ENCODE measurements at places on chromosomes 2 and 18. TPM values are rescaled to one million over a fixed set of nuclear protein-coding genes. Genes with fewer than 3 reads are reported as not detected.

DNA sequence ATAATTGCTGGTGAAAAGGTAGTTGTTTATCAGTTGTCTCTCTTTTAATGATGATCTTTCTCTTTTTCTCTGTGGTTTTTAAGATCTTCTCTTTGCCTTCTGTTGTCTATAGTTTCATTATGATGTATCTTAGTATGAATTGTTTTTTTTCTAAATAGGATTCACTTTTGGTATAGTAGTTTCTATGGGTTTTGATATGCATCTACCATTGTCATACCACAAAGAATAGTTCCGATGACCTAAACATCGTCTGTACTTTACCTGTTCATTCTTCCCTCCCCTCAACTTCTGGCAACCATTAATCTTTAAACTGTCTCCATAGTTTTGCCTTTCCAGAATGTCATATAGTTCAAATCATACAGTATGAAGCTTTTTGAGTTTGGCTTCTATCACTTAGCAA is 19.6 kb downstream of the RDH14 start:
- DNase-seq = no peak

The DHRS9 gene
- 9.8 TPM for total RNA-seq

- no peak for DNase-seq
These were observed 423.7 kb downstream of the TGIF1 start for GRCh38 chr18:3873698-3874097.

DNA sequence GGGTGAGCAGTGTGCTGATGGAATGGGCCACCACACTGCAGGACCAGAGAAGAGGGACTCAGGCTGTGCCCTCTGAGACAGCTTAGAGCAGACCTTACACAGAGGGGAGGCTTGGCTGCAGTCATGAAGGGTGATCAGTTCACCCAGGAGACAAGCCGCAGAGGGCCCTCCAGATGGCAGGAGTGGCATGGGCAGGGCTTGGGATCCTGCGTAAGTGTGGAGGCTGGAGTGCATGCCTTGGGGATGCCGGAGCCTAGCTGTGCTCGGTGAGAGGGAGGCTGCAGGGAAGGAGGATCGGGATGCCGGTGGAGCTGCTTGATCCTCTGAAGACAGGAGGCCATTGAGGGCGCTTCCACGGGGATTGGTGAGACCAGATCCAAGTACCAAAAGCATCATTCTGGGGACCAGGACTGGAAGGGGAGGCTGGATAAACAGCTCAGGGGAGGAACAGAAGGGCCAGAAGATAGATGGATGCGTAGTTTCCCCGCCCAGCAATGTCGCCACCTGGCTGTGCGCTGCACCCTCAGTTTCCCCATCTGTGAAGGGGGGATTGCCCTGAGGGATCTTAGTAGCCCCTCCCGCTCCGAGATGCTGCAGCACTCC is 163.4 kb downstream of the INHBB start:
- peak; percentile 64 for DNase-seq

The ASB18 gene
- total RNA-seq = 44.4 TPM

The SKOR2 gene
- total RNA-seq = not detected

The CSRNP3 gene
- total RNA-seq = 2.9 TPM

The NABP1 gene
- total RNA-seq = 6.6 TPM

The SOX11 gene
- 2.8 TPM for total RNA-seq

- no peak for DNase-seq
These were observed 1954.1 kb upstream of the CELF4 start for GRCh38 chr18:39519741-39520140.

The LYPD1 gene
- 3.3 TPM for total RNA-seq

- DNase-seq = no peak
These were observed 219.7 kb downstream of the SLC4A10 start for GRCh38 chr2:161843936-161844335.

DNA sequence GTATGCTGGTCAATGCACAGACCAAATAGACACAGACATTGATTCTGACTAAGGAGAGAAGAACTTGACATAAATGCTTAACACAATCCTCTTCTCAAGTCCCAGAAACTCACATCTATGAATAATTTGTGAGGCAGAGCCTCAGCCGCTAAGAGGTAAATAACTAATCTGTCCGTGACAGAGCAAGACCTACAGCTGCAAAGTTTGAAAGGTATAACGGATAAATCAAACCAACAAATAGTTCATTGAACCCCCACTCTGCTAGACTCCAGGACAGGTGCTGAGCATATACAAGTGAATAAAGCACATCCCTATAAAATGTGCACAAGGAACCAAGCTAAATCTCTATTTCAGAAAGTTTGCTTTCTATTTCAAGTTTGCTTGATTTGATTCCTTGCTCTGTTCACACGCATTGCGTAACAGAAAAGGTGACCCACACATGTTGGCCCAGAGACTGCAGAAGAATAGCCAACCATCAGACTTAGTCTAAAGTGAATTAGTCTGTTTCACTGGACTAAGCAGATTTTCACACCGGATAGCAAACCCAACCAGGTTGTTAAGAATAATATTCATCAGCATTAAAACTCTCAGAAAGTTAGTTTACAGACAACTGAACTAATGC is 51.7 kb downstream of the NCKAP5 start:
- no peak for DNase-seq

GRCh38 chr2:10246831-10247230 is 55.9 kb upstream of the HPCAL1 start:
- DNase-seq = no peak

The COL6A3 gene
- 89.5 TPM for total RNA-seq

The ITGB6 gene
- total RNA-seq = 0.05 TPM

DNA sequence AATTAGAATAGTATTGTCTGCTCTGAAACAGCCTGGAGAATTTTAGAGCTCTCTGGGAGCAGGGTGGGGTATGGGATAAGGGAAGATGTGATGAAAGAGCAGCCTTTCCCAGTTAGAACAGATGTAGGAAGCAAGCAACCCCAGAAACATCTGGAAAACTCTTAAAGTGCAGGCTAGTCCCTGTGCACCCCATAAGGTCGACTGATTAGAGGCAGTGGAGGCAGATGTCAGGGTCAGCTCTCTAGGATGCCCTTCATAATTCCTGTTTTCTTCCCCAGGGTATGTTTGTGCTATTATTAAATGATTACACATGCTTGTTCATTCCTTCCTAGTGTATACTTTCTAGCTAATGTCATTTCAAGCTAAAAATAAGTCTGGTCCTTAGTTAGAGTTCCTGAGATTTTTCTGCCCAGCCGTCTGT is 41.7 kb downstream of the PTPRM start:
- no peak for DNase-seq

GRCh38 chr2:204473224-204473623 is 72.1 kb upstream of the PARD3B start:
- no peak for DNase-seq

DNA sequence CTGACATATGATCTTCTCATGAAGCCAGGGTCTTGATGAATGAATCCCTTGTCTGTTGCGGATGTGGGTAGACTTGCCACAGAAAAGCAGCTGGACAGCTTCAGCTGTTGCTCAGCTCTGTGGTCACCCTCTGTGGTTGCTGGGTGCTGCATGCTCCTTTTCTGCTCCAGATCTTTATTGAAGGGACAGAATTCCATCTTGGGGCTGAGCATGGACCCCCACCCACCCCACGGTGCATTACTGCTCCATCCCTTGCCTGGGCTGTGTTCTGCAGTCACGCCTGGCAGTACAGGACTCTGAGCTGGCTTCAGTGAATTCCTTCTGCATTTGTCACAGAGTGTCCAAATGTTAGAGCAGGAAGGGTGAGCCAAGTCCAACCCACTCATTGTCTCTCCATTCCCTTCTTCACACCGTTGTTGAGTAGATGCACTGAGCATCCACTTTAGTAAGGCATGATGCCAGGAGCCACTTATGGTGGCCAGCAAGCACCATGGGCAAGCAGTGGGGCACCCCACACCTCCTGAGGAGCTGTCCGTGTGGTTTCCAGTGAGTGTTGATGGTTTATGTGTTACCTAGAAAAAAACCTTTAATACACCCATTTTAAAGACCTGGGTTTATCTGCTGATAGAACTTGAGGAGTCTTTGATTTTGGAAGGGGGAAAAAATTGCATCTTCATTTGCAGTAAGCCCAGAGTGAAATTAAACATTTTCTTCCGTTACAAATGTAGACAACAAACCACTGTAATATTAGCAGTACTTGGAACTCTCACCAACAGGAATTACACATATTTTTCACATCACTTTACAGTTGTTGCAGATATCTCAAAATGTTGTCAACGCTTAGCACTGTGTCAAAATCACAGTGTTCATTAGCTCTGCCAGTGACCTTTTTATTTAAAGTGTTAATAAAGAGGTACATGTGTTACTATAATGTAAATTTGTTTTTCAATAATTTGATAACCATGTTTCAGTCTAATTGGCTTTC is 14.7 kb upstream of the ITGB6 start:
- no peak for DNase-seq

DNA sequence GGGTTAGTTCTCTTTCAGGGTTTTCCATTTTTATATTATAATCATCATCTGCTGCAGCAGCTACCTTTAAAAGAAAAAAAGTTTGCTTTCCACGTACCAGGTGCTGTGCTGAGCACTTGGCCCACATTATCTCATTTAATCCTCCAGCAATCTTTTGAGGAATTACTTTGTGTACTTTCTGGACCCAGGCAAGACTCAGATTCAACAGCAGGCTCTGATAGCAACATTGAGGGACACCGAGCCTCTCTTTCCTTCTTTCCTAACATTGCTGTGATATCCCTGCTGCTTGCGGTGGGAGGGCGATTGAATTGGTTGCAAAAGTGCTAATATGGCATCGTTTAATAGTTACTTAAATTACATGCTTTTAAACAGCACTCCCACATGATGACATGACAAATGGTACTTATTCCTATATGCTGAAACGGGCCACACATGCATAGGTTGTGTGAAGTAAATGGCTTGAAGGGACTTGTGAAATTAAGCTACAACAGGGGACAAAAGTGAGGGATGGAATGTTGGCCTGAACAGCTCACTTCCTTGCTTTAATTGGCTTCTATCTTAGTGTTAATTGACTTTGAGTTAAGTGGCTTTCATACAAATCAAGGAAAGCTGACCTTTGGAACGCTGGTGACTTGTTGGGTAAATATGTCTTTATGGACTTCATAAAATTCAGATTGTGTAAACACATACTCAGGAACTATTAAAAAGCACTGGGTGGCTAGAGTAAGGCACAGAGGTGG is 21.2 kb downstream of the SPRED2 start:
- DNase-seq = no peak

The XIRP2 gene
- 537 TPM for total RNA-seq

DNA sequence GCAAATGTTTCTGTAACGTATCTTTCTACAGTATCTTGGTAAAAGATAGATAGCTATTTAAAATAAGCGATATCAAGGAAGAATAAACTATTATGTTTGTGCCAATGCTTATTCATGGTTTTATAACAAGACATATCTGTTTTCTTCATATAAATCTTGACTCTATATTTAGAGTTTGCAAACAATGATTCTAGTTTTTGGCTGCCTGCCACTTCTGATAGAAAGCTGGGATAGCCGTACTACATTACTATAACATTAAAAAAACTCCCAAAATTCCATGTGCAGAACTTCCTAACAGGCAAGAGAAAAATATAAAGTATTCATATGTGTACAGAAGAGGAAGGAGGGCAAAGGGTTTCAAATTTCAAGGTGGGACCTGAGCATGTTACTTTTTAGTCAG is 985.0 kb downstream of the BCL11A start:
- DNase-seq = no peak

The SMYD5 gene
- 24.7 TPM for total RNA-seq

GRCh38 chr2:161321944-161322648 is 13.9 kb downstream of the PSMD14 start:
- no peak for DNase-seq

The PMAIP1 gene
- total RNA-seq = 0.35 TPM

The SERPINB5 gene
- total RNA-seq = not detected

DNA sequence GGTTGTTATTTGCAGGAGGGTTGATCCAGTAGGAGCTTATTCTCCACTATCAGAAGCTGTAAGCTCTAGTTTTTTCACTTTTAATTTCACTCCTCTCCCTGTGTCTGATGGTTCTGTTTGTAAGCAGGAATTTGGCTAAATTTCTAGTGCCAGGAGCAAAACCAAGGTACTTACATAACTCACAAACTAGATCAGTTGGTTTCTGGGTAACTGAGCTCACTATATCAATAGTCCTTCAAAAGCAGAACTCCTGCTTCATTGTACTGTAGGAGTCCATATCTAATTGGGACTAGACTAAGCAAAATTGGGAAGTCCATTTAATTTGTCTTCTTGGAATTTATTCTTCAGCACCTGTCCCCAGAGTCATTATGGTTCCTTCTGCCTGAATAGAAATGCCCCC is 20.1 kb upstream of the RAX start:
- no peak for DNase-seq

DNA sequence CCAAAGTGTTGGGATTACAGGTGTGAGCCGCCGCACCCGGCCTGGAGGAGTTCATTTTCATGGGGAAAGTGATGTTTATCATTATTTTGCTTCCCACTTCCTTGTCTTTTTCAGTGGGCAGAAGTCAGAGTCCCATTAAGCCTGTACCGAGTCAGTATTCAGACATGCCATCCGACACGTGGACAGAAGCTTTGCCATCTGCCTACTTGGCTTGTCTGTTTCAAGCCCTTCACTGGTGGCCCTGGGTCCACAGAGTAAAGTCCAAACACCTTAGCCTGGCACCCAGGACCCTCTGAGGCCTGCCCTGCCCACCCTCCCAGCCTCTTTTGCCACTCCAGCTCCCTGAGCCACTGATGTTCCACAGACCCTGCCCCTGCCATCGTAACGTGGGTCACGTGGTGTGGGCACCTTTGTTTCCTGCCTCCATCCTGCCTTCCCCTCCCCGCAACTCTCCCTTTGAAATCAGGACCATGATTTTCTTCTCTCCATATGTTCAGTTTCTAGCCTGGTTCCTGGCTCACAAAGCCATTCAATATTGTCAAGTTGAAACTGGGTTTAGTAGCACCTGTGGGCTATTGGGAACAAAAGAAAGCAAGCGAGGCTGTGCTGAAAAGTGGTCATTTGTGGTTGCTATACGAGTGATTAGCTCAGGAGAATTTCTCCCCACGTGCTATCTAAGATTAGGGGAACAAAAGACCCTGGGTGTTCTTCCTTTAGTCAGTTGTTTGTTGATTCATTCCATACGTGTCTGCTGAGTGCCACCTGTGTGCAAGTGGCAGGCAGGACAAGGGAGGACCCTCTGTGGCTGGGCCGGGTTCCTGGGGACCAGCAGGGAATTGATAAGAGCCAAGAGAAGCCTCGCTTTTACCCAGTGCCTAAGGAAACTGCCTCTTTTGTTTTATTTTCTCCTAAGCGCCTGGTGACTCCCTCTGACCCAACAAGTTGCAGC is 5.1 kb upstream of the ODC1 start:
- DNase-seq = no peak

GRCh38 chr18:50704357-50704940 is 115.4 kb downstream of the MRO start:
- peak; percentile 56 for DNase-seq

The CD8A gene
- total RNA-seq = 0.62 TPM

- no peak for DNase-seq
These were observed 3.7 kb downstream of the PLEK start for GRCh38 chr2:68368654-68369336.

The STK17B gene
- total RNA-seq = 4.0 TPM

GRCh38 chr18:47978141-47978540 is 47.7 kb upstream of the SMAD2 start:
- DNase-seq = no peak

GRCh38 chr18:3972291-3972930 is 482.7 kb downstream of the DLGAP1 start:
- no peak for DNase-seq

Data from cardiac septum (tissue), 1 donor.